ENCODE measurements at places on chromosomes 1 and 21. TPM values are rescaled to one million over a fixed set of nuclear protein-coding genes. Genes with fewer than 3 reads are reported as not detected.
A peak's percentile ranks its signal among the peaks of the same experiment; 100 is the strongest.

DNA sequence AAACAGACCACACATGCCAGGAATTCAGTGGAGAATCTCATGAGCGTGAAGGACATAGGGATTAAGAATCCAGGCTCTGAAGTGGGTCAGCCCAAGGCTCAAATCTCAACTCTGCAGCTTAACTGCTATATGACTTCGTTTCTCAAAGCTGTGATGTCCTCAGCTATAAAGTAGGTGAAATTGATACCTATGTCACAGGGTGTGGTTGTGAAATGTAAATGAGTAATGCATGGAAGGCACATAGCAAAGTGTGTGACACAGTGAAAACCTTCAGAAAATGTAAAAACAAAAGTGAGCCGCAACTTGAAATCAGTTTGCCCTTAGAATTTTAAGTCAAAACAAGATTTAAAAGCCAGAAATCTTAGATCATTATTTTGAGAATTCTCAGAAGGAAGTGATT, 145.7 kb upstream of the PRMT6 start:
- no peak for ATAC-seq

GRCh38 chr1:218817691-218818465, 355.8 kb upstream of the LYPLAL1 start:
- no peak for ATAC-seq

- ATAC-seq = no peak
Measured at GRCh38 chr1:68570871-68571270, 74.0 kb upstream of the DEPDC1 start.

DNA sequence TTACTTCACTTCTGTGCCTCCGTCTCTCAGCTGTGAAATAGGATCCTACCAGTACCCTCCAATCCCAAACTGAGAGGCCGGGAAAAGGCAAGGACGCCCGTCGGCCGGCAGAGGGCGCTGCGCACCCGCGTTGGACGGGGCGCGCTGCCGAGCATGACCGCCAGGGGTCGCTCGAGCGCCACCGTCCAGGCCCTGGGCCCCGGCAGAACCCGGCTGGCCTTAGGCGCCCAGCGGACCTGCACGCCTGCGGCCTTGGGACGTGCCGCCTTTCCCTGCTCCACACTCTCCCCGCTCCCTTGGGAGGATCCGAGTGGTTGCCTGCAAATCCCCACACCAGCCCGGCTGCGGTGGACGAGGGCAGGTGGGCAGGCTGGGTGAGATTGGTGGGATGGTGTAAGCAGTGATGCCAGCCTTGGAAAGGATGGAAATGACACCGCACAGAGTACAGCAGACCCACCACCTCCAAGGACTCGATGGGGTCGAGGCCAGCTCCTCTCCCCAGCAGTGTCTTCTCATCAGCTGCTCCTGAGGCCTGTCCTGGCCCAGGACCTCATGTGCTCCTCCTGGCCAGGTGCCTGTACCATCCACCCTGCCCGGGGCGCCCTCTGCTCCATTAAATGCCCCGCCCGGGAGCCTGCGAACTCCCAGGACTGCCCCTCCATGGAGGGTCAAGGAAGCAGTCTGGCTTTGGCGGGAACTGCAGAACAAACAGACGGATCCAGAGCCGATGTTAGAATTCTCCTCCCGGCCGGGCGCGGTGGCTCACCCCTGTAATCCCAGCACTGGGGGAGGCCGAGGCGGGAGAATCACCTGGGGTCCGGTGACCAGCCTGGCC, 47.4 kb upstream of the LBR start:
- peak; percentile 88 for ATAC-seq

DNA sequence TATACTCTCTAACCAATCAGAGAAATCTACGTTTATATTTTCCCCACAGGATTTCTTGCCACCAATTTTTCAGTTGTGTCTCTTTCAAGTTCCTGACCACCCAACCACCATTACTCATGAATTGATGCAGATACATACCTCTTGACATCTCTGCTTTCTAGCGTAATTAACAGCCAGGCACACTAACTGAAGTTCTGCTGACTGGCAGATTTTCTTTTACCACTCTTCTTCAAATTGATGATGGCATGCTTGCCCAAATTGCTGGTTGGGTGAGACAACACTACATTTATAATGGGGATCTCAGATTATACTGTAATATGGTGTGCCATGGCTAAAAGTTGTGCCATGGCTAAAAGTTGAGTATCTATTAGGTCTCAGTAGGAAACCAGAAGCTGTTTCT, 566.7 kb downstream of the ADGRL2 start:
- ATAC-seq = no peak

GRCh38 chr1:215219372-215219771, 136.8 kb downstream of the KCNK2 start:
- no peak for ATAC-seq

- no peak for ATAC-seq
Measured at GRCh38 chr1:188958461-188959115, 1519.1 kb downstream of the BRINP3 start.

- ATAC-seq = no peak
Measured at GRCh38 chr1:107557095-107557494, 407.9 kb downstream of the VAV3 start.

GRCh38 chr1:244381878-244382565, 69.7 kb downstream of the ADSS2 start:
- no peak for ATAC-seq

DNA sequence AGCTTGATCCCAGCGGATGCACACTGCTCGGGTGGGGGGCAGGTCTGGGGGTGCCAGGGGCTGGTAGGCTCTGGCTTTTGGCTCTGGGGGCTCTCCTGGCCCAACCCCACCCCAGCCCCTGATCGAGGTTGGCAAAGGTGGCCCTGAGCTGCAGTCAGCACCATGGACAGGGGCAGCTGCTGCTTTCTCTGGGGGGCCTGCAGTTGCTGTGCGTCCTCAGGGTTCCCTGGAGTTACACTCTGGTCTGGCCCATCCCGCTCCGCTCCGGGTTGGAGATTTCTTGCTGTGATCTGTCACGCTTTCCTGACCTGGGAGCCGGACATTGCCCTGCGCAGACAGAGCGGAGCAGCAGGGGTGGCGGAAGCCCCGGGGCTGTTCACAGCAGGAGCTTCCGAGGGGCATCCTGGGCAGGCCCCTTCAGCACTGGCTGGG, 8.0 kb upstream of the PLCH2 start:
- no peak for ATAC-seq

DNA sequence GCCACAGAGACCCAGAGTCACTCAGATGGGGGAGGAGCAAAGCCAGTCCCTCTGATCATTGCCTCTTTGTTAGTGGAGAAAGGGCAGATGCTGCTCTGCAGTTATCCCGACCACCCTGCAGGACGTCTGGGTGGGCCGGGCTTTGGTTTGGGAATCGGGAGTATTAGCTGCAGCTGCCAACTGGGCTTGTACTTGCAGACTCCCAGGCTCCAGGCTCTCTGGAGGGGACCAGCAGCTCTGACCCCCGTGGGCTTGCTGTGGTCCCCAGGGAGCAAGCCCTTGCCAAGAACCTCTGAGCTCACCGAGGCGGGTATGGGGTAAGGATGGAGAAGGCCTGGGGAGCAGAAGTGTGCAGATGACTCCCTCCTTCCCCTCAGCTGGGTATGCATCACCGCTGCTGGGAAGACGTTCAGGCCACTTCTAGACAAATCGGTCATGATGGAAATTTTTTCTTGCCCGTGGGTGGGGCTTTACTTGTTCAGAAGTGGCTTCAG, 21.6 kb downstream of the MAPKAPK2 start:
- peak; percentile 54 for ATAC-seq

GRCh38 chr1:237219751-237220642, 178.0 kb downstream of the RYR2 start:
- peak; percentile 48 for ATAC-seq

GRCh38 chr1:151716771-151717631, at the start of gene CELF3:
TSS of gene CELF3 (minus strand) at chr1:151716803. CDS start at chr1:151716020, 783 bp downstream.
- ATAC-seq = no peak

- no peak for ATAC-seq
Measured at GRCh38 chr1:36607263-36607651, 124.5 kb upstream of the CSF3R start.

The B3GALT5 gene
- 0.13 TPM for total RNA-seq

The SCYL3 gene
- 13.1 TPM for total RNA-seq

Measured in gastroesophageal sphincter (tissue), 4 donors.